Tongue (tissue), 3 donors: ENCODE measurements at places on chromosomes 12 and 14. TPM values are rescaled to one million over a fixed set of nuclear protein-coding genes. Genes with fewer than 3 reads are reported as not detected.
A peak's percentile ranks its signal among the peaks of the same experiment; 100 is the strongest.

Gene TMEM229B
- total RNA-seq: 1.6 TPM

Gene KRT4
- 420 TPM for total RNA-seq

Gene GYS2
- not detected for total RNA-seq

Gene ERP27
- total RNA-seq: 1.9 TPM

- DNase-seq: no peak
Measured at GRCh38 chr12:70332236-70332635, 33.9 kb upstream of the KCNMB4 start.

- DNase-seq: no peak
Measured at GRCh38 chr12:125006365-125006764, 12.9 kb downstream of the BRI3BP start.

- DNase-seq: no peak
Measured at GRCh38 chr12:91080041-91080440, 22.2 kb upstream of the KERA start.

- DNase-seq: no peak
Measured at GRCh38 chr12:85662207-85662602, 174.0 kb downstream of the RASSF9 start.

Gene CORO1C
- total RNA-seq: 107 TPM

DNA sequence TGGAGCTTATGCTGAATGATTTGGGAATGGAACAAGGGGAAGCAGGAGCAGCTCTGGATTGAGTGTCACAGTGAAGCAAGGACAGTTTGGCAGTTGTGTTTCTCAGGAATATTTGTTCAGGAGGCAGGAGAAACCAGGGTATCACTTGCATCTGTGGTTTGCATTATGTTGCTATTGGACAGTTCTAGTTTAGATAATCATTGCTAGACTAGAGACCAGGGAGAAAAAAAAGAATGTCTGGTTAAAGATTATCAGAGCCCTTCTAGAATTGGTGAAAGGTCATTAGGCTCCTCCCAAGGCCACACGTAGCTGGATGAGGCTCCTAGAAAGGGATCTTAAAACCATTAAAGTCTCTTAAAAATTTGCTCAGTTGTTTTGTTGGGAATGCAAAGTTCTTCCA is 17.0 kb upstream of the SRSF5 start:
- no peak for DNase-seq

- no peak for DNase-seq
Measured at GRCh38 chr12:98612696-98613334, 19.3 kb downstream of the SLC25A3 start.

DNA sequence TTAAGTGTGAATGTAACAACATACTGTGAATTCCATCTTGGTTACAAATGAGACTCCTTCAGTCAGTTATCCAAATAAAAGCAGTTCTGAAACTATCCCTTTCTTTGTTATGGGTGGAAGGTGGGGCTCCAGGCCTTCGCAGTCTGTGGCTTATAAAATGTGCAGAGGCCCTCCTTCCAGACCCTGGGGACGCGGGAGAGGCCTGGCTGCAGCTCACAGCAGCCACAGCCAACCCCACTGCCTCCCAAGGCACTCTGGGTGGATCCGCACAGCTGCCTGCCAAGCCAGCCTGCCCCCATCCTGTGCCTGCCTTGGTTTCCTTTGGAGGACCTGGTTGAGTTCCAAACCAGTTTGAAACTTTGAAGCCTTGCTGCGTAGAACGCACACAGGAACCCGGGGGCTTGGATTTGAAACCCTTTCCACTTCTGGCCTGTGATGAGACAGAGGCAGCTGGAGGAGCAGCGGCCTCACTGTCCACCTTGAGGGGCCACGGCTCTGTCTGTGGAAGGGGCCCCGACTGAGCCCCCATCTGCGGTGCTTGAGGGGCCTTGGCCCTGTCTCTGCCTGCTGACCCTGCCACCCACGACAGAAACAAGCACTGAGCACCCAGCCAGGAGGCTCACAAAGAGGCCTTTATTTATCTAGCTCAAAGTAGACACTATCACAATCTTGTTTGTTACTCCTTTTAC is 30.4 kb downstream of the CCNK start:
- DNase-seq: no peak

- no peak for DNase-seq
Measured at GRCh38 chr12:6871052-6871957, 1.8 kb downstream of the SPSB2 start.

DNA sequence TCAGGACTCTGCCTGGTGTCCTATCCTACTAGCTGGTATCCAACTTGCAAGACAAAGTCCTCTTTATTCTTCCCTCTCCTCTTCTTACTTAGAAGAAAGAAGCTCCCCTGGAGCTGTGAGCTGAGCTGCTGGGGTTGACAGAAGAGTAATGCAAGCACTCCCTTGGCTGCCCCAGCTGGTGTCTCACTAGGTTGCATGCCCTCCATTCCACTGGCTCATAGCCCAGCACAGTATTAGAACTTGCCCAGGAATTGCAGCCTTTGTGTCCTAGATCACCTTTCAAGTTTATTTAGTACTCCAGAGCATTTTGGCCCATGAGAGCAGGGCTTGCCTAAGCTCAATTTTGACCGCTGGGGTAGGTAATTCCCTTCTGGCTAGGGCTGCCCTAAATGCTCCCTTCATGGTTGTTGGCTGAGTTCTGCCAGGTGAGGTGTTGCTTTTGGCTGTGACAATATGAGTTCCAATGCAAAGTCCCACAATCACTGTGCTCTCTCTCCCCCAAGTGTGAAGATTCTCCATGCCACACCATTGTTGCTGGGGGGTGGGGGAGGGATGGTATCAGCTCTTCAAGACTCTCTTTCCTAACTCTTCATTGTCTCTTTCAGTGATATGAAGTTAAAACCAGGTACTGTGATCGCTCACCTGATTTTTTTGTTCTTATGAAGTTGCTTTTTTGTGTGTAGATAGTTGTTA is 317.4 kb upstream of the DDHD1 start:
- DNase-seq: peak; percentile 59

DNA sequence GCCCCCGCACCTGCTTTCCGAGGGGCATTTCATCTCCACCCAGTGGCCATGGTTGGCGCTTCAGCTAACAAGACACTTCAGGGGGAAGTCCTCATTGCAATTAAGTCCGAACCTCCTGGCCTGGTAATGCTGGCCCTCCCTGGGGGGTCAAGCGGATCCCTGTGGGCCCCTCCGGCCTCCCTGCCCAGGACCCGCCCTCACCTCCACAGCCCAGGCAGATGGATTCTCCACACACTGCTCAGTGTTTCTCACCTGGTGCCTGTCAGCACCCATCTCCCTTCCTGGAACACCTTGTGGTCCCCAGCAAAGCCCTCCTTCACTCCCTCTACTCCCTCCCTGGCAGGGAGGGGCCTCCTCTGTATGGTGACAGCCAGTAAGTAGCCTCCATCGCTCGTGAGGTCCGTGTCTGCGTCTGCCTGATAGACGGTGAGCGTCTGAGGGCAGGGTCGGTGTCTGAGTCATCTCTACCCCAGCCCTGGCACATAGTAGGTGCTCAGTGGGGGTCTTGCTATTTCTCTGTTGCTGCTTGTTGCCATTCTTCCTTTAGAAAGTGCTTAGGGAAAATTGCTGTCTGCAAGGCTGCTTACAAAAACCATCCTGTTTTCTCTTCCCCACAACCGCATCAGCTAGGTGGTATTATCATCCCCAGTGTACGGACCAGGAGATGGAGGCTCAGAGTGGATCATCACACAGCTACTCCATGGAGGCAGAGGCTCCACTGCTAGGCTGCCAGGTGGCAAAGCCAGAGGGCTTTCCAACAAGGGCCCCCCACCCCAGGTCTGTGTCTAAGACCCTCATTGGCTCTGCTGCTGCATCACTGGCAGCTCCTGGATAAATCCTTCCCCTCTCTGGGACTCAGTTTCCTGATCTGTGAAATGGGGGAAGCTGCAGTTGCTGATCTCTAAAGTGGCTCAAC is 39.7 kb upstream of the EML1 start:
- no peak for DNase-seq

Gene RPL10L
- total RNA-seq: not detected

Gene CISTR
- not detected for total RNA-seq

- no peak for DNase-seq
Measured at GRCh38 chr14:74570696-74571095, 41.3 kb downstream of the LTBP2 start.

- no peak for DNase-seq
Measured at GRCh38 chr12:92866418-92866817, 62.7 kb downstream of the EEA1 start.

GRCh38 chr14:102511538-102511937 is 2.0 kb upstream of the ANKRD9 start:
- no peak for DNase-seq

- no peak for DNase-seq
Measured at GRCh38 chr12:19482551-19483109, 43.3 kb downstream of the AEBP2 start.

DNA sequence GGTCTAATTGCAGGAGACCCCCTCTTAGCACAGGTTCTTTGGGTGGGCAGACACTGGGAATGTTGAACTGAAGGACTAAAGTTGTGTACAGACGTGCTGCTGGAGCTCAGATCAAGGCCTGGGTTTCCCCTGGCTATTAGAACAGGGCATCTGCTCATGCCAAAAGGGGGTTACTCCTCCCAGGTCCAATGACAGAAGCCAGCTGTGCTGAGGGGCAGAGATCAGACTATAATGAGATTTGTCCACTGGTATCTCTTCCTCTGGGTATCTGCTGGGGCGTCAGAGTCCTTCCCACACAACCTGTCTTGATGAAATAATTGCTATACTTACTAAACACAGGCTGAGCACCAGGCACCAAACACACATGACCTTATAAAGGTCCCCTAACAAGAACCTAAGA is 42.6 kb downstream of the LTBP2 start:
- no peak for DNase-seq

DNA sequence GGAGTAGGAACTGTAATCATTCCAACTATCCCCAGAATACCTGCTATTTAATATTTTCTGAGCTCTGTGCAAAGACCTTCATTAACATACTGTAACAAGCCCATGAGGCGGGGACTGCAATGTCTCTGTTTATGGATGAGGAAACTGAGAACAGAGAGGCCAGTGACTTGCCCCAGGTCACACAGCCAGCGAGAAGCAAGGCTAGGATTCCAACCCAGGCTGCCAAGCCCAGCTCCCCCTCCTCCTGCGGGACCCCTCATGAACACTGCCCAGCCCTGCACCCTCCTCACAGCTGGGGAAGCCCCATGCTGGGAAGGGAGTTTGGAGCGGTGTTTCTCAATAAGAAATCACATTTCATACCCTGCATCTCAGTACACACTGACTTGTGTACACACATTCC is 10.9 kb downstream of the HVCN1 start:
- DNase-seq: no peak

GRCh38 chr12:124401704-124402221 is 106.9 kb downstream of the RFLNA start:
- no peak for DNase-seq

DNA sequence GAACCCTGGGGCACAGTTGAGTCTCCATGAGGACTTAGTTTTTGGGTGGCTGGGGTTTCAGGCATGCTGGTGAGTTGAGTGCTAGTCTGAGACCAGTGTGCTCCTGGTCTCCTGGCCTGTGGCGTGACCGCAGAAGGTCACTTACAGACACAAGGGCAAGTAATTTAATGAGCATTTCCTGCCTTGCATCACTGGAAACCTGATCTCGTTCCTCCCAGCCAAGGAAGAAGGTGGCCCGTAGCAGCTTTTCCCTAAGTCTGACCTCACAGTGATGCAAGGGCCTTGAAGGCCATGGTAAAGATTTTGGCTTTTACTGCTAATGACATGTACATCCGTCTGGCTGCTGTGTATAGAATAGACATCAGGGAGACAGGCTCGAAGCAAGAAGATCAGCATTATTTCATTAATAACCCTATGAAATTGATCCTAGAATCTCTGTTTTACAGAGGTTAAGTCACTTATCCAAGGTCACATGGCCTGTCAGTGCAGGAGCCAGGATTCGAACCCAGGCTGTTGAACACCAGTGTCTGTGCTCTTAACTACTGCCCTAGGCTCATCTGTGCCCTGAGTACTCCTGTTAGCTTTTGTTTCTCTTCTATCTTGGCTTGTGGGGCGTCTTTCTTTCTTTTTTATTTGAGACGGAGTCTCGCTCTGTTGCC is 4.6 kb downstream of the TMEM120B start:
- no peak for DNase-seq

Gene NTN4
- 47.9 TPM for total RNA-seq

DNA sequence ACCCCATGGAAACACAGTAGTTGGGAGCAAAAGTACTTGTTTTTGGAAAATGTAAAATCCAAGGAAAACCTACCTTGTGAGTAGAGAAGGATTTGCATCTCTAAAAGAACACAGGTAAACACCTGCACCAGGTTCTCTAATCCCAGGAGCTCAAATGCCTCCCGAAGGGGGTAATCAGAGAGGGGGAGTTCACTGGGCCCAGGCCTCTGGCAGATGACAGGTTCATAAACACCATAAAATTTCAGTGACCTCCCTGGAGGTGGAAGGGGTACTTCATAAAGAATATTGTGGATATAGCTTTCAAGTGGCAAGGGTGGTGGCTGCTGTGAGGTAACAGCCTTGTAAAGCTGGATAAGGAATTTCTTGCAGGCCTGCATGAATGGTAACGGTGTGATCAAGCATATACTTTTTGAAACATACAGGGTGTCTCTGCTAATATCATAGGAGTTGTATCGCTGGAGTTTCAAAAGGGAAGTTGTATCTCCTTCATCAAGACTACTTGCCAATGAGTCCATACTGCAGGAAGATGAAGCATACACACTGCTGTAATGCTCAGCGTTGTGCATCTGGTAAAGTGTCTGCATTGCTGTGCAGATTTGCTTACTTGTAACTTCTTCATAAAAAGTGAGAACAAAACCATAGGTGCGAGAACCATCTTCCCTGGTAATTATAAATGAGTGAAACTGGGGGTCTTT is 111.3 kb downstream of the DENND5B start:
- DNase-seq: no peak

Gene LRRC43
- 0.51 TPM for total RNA-seq

GRCh38 chr14:37936971-37937370 is 270.7 kb upstream of the SSTR1 start:
- no peak for DNase-seq

Gene HOXC10
- not detected for total RNA-seq

Gene APPL2
- 29.8 TPM for total RNA-seq

DNA sequence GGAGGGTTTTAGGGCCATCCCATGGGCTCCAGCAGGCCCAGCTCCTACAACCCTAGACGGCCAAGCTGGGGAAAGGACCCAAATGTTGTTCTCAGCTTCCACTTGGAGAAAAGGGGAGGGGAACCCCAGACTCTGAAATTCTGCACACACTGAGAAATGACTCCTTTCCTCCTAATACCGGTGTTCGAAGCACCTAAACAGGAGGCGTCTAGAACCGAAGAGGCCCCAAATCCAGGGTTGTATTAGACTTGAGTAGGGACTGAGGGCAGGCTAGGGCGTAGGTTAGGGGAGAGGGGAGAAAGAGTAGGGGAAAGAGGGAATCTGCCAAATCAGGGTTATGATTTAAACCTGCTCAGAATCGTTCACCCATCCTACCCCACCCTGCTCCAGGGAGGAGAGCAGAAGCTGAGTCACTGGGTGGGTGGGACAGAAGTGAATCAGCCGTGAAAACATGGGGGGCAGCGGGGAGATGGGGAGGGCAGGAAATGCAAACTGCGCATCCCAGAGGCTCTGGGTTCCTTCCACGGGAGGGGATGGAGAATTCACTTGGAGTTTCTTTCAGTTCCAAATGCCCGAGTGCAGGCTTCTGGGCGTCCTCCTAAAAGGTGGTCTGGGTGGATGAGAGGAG is 1.0 kb downstream of the IGFBP6 start:
- peak; percentile 39 for DNase-seq

- DNase-seq: peak; percentile 55
Measured at GRCh38 chr12:21502164-21502496, 541 bp downstream of the GOLT1B start.

Gene AGAP2
- 3.7 TPM for total RNA-seq

Gene KLRC3
- 0.41 TPM for total RNA-seq

Gene TDP1
- total RNA-seq: 16.8 TPM

GRCh38 chr14:32507029-32507984 is 178.2 kb downstream of the AKAP6 start:
- DNase-seq: no peak
